ENCODE measurements at places on chromosomes 3 and 15. TPM values are rescaled to one million over a fixed set of nuclear protein-coding genes. Genes with fewer than 3 reads are reported as not detected.

DNA sequence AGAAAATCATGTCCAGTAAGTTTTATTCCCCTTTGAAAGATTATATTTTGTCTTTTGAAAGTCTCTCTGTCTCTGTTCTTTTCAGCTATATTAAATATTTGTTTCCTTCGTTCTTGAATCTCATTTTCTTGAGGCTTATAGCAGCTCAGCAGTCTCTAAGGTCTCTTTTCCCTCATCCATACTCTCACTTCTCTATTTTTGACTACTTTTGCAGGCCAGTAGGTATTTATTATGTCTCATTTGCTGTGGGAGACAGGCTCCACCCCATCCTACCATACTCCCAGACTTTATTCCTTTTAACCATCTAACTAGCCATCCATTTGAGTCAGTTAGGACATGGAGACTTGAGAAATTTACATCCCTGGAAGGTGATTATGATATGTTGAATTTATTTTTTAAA, 71.0 kb downstream of the FILIP1L start:
- DNase-seq: no peak

DNA sequence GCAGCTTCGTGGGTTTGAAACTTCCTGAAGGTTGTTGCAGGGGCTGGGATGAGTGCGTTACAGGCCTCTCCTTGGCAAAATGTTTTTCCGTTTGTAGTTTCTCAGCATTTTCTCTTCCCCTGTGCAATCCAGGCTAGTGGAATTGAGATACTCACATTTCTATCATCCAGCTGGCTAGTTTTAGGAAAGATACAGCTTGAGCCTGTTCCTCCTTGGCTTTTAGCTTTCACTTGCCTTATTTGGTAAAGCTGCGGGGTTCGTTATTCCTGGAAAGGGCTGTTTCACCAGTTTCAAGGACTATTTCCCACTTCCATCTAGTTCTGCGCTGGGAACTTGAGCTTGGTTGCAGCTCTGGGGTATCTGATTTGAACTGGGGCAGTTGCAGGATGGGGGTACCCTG, 90.3 kb downstream of the ITPR1 start:
- no peak for DNase-seq

DNA sequence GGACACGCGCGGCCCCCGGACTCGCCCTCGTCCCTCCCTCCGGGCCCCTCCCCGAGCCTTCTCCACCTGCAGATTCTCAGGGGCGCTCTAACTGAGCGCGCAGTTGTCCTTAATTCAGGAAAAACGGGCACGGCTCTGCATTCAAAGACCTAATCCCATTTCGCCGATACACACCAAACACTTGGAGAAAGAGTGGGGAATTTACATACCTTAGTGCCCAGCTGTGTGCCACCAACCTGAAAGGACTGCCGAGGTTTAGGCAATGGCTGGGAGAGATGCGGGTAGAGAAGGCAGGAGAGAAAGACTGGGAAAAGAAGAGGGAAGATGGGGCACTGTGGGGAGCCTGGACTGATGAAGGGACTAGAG, 21.8 kb downstream of the IGDCC3 start:
- DNase-seq: no peak

- no peak for DNase-seq
Observed at GRCh38 chr3:53188136-53188685, 27.2 kb downstream of the PRKCD start.

DNA sequence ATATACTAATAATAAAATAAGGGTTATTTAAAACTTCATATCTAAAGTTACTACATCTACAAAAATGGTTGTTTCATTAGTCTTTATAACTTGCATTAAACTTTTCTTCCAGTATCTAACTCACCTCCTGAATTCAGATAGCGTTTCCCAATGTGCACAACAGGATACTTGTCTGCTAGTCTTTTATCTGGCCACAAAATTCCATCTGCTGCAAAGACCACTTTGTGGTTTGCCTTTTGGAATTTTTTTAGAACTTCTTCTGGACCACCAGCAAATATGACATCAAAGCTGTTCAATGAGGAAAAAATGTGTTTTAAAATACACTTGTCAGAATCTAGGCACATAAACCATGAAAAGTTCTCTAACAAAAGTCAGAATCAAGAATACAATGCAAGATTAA, 50.8 kb downstream of the PLOD2 start:
- no peak for DNase-seq

- no peak for DNase-seq
Observed at GRCh38 chr3:143366672-143367071, 247.1 kb downstream of the CHST2 start.

DNA sequence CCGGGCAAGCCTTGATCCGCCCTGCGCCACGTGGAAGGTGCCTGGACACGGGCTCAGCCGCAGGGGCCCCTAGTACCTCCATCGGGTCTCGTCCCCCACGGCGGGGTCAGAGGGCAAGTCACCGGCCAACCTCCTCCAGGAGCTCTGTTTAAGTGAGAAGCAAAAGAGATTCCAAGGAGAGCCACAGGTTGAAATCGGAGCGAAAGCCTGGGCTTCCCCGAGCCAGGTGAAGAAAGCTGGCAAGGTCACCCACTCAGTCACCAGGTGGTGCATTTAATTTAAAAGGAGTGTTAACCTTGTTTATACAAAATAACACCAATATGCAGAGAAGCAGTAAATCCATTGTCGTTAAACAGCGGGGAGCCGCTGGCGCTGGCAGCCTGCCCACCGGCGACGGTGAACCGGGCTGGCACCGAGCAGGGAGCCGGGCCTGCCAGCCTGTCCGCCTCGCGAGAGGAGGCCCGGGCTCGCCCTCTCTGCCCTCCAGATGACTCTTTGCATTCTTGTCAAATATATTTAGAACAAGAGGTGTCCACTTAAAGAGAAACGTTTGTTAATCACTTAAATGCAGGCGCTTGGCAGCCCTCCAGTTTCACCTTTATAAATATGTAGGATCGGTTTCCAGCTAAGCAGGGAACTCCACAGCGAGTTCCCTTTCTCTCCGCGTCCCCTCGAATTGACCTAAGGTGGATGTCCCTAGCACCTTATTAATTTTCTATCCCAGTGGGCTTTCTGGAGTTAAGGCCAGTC, 277.3 kb upstream of the NR2F2 start:
- no peak for DNase-seq

DNA sequence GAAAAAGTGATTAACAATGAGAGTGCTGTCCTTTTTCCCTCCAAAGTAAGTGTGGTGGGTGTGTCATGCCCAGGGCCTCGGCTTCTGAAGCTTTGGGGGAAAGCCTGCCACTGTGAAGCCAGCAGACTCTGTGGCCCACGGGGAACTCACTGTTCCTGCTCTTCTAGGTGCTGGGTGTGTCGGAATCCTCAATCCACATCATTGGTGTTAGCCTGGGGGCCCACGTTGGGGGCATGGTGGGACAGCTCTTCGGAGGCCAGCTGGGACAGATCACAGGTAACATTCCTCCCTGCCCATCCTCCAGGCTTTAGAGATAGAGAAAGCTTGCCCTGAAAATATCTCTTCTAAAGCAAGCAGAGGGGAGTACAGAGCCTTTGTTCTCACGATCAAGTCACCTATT, 11.6 kb downstream of the PLA1A start:
- DNase-seq: peak; percentile 18

- DNase-seq: no peak
Observed at GRCh38 chr3:26307787-26308186, 314.8 kb upstream of the LRRC3B start.

- DNase-seq: no peak
Observed at GRCh38 chr3:140931016-140931454, 10.6 kb upstream of the SLC25A36 start.

- no peak for DNase-seq
Observed at GRCh38 chr3:122312826-122313225, 12.2 kb upstream of the CSTA start.

GRCh38 chr15:91225741-91226140, 125.7 kb downstream of the SV2B start:
- DNase-seq: no peak

- no peak for DNase-seq
Observed at GRCh38 chr15:87671289-87671688, 585.2 kb downstream of the NTRK3 start.

The FBXL2 gene
- total RNA-seq: 2.0 TPM

The DUOXA2 gene
- total RNA-seq: not detected

The ATP10A gene
- total RNA-seq: 6.0 TPM

The PRR23B gene
- total RNA-seq: not detected

The NME9 gene
- not detected for total RNA-seq

The INSYN1 gene
- total RNA-seq: 68.5 TPM

The MINAR1 gene
- total RNA-seq: 0.20 TPM

The SPRED1 gene
- total RNA-seq: 9.4 TPM

The GHSR gene
- not detected for total RNA-seq

The MKRN2OS gene
- not detected for total RNA-seq

The MEIS2 gene
- 29.8 TPM for total RNA-seq

The AP4E1 gene
- 7.0 TPM for total RNA-seq

The TRPC1 gene
- total RNA-seq: 10.6 TPM

Data from right atrium auricular region (tissue), 2 donors.